Stimulated activated CD8-positive, alpha-beta memory T cell treated with anti-CD3 and anti-CD28 coated beads, Interleukin-4, amount 100 ng/mL, for 1 hour (primary cell): ENCODE measurements at places on chromosomes 12 and 14.

DNA sequence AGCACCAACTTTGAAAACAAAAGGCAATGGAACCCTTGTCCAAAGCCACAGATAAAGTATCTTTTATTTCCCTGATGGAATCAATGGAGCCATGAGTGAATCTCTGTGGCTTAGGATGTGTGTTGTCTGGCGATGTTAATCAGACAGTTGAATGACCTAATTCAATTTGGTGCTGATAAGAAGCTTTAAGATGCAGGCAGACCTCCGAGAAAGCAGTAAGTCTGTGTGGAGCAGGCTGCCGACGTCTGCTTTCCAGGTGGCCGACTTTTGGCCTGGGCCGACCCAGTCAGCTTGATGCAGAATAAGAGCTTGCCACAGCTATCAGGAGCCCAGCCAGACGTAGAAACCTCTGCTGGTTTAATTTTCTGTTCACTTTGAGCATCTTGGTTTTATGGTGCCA lies 21.1 kb upstream of the TMEM132C start:
- DNase-seq: no peak

GRCh38 chr12:14873440-14874185 lies 12.0 kb downstream of the MGP start:
- DNase-seq: no peak

DNA sequence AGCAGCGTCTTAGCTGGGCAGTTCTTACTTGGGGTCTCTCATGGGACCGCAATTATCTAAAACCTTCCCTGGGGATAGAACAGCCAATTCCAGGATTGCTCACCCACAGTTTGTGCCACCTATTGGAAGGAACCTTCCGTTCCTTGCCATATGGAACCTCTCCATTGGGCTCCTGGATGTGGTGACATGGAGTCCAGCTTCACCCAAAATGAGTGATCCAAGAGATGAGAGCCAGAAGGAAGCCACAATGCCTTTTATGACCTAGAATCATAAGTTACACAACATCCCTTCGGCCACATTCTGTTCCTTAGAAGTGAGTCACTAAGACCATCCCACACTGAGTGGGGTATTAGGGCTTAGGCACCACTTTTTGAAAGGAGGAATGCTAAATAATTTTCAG lies 164.4 kb downstream of the FBXL14 start:
- DNase-seq: no peak

- no peak for DNase-seq
Measured at GRCh38 chr14:67440513-67440912, 28.5 kb upstream of the PLEK2 start.

GRCh38 chr12:101803978-101804377 lies 26.8 kb downstream of the GNPTAB start:
- no peak for DNase-seq

DNA sequence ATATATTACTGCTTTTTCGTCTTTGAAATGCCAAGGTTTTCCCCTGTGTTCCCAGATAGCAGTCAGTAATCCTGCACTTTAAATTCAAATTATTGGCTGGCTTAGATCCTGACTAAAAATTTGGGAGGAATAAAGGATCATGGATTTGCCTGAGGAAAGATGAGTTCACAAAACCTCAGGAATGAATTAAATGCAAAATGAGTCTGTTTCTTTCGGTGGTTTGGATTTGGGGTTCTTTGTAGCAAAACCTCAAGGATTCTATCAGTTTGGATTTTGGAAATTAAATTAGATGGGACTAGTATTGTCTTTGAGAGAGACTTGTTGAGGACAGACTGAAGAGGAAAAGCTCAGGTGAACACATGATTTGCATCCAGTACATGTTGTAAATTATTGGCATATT lies 36.1 kb downstream of the PPFIBP1 start:
- no peak for DNase-seq

DNA sequence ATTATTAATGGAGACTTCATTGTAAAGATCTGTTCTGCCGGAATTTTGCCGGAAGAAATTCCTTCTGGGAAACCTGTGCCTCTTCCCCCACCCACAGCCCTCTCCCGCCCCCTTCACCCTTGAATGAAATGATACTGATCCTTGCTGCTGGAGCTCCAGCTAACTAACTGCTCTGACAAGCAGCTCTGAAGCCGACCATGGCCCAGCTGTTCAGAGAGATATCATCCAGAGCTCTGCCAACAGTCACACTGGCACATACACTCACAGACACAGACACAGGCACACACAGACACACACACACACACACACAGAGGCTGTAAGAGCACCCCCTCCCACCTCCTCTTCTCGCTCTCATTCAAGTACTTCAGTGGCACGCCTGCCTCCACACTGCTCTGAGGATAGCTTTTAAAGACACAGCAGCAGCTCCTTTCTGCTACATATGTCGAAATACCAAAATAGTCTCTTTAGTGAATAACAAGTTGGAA lies 88.6 kb downstream of the R3HDM2 start:
- DNase-seq: no peak

- no peak for DNase-seq
Measured at GRCh38 chr12:46430340-46430948, 57.9 kb upstream of the SLC38A2 start.
